ENCODE measurements at places on chromosomes 4 and X. TPM values are rescaled to one million over a fixed set of nuclear protein-coding genes. Genes with fewer than 3 reads are reported as not detected.
A peak's percentile ranks its signal among the peaks of the same experiment; 100 is the strongest.

Gene KLHL2
- 30.8 TPM for total RNA-seq

- ATAC-seq = no peak
Observed at GRCh38 chr4:102546635-102547034, 45.5 kb downstream of the NFKB1 start.

DNA sequence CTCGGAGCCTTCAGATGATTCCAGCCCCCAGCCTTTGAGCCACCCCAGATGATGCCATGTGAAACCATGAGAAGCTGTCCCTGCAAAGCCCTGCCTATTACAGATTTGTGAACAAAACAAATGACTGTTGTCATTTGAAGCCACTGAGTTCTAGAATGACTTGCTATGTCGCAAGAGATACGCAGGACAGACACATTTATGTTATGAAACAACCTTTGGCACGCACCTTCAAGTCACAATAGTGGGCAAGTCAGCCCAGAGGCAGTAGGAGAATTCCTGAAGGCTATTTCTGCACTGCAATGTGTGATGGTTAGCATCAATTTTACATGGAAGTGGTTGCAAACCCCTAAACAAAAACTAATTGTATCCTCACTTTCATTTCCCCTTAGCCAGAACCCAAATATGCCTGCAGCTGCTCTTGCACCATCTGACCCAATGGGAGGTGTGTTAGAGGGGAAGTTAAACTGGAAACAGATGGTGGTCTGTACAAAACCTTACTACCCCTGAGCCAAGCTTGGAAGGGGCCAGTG is 174.4 kb upstream of the ATP6AP2 start:
- no peak for ATAC-seq

- ATAC-seq = no peak
Observed at GRCh38 chr4:180675359-180675650, 1567.9 kb upstream of the TENM3 start.

- ATAC-seq = no peak
Observed at GRCh38 chrX:31331015-31331414, 259.2 kb upstream of the FTHL17 start.

- ATAC-seq = peak; percentile 89
Observed at GRCh38 chrX:2325076-2325784, 175.5 kb downstream of the DHRSX start.

DNA sequence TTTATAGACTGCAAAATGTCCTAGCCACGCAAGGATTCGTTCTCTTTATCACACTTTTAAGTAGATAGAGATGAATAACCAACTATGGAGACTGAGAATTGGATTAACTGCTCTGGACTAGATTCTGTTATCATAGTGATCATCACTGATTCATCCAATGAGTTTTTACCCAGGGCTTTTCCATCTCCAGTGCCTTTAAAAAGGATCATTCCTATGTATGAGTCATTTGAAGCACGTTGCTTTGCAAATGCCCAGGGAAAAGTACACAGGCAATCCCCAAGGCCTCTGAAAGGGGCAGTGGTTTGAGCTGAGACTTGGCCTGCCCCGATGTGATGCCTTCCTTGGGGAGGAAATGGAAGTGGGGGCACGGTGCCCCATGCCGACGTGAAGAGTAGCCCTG is 122.7 kb upstream of the PSAPL1 start:
- ATAC-seq = no peak
